ENCODE measurements at places on chromosomes 1 and 21.

DNA sequence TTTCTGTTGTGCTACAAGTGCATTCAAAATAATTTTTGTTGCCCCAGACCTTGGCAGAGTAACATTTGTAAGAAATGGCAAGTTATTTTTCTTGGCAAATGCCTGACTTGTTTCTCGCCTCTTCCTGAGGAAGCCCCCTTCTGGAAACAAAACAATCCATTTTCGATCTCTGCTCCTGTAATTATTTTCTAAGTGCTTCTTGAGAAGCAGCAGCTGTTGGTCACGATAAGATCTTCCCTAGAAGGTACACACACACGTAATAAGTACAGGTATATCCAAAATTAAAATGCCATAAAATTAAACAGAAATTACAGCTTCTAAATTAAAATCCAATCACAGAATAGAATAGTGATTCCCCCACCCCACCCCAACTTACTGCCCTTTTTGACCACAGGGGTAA lies 47.3 kb downstream of the LPGAT1 start:
- DNase-seq = no peak

DNA sequence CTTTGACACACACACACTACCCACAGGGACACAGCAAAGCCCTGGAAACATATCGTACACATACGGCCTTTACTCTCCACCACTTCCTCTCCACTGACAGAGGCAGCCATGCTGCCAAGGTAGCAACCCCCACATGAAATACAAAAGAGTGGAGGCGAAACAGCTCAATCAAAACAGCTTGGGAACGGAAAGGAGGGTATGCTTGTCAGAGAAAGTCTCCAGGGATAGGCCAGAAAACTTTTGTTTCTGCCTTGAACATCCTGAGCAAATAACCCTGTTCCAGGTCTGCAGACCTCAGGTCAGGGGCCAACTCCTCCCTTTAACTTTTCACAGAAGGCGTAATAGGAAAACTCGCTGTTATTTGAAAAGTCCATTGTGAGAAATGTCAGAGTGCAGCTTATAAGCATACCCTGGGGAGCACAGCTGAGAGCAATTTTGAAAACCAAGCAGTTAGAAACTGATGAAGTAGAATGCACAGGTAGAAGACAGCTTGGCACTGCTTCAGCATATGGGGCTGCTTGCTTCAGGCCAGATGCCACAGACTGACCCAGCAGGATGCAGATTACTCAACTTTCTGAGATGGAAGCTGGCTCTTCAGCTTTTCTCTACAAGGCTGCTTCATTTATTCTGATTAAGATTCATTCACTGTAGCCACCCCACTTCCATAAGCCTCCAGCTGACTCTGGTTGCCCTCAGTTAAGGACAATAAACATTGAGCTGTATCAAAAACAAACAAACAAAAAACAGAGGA lies 18.0 kb downstream of the KIAA0319L start:
- no peak for DNase-seq

GRCh38 chr21:45959779-45960390 lies 21.7 kb upstream of the COL6A1 start:
- DNase-seq = no peak

DNA sequence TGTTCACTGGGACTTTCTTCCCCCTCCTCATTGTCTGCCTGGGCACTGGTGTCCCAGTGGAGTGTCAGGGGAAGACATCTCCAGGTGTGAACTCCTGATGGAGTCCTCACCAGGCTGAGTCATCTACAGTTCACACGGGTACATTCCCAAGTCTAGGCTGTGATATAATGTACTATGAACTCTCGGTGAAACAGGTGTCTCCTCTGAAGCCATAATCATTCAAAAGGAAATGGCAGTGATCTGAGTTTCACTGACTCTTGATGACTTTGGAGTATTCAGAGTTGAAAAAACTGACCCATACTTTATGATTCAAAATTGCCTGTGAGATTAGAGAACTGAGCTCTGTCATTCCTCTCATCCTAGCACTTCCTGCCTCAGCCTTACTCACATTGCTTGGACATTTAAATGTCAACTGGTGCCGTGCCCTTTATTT lies 9.1 kb downstream of the LAMC2 start:
- no peak for DNase-seq

GRCh38 chr1:80779275-80779674 lies 1021.5 kb upstream of the ADGRL2 start:
- no peak for DNase-seq

DNA sequence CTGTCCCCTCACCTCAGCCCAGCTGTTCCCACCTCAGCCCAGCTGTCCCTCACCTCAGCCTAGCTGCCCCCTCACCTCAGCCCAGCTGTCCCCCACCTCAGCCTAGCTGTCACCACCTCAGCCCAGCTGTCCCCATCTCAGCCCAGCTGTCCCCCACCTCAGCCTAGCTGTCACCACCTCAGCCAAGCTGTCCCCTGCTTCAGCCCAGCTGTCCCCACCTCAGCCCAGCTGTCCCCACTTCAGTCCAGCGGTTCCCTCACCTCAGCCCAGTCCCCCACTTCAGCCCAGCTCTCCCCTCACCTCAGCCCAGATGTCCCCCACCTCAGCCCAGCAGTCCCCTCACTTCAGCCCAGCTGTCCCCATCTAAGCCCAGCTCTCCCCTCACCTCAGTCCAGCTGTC lies 88.4 kb upstream of the CSF3R start:
- no peak for DNase-seq

DNA sequence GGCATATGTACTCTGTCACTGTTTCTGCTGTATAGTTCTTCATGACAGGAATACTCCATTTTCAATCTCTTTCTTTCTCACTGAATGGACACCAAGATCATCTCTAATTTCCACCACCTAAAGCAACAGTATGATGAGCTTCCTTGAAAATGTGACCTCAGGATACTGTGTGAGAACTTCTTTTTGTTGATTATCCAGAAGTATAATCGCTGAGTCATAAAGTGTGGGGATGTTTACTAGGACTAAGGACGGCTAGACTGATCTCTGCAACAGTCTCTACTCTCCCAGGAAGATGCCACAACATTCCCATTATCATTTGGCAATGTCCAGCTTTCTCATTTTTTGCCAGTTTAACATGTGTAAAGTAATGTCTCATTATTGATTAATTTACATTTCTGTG lies 70.3 kb downstream of the TNFSF18 start:
- DNase-seq = no peak

GRCh38 chr1:155322571-155322952 lies 1.9 kb downstream of the RUSC1 start:
- no peak for DNase-seq

GRCh38 chr1:20663969-20664715 lies 3.0 kb upstream of the DDOST start:
- no peak for DNase-seq
